ENCODE measurements at places on chromosomes 4 and X. TPM values are rescaled to one million over a fixed set of nuclear protein-coding genes. Genes with fewer than 3 reads are reported as not detected.

Gene UBL4A
- 195 TPM for total RNA-seq

Gene POLN
- total RNA-seq = 0.31 TPM

Gene MND1
- 3.9 TPM for total RNA-seq

Gene ATP2B3
- total RNA-seq = not detected

Gene PAGE2
- total RNA-seq = not detected

Gene TLR3
- total RNA-seq = 2.3 TPM

Gene ZNF280C
- total RNA-seq = 0.99 TPM

Gene THAP9
- total RNA-seq = 3.4 TPM

Gene PIR
- 9.8 TPM for total RNA-seq

DNA sequence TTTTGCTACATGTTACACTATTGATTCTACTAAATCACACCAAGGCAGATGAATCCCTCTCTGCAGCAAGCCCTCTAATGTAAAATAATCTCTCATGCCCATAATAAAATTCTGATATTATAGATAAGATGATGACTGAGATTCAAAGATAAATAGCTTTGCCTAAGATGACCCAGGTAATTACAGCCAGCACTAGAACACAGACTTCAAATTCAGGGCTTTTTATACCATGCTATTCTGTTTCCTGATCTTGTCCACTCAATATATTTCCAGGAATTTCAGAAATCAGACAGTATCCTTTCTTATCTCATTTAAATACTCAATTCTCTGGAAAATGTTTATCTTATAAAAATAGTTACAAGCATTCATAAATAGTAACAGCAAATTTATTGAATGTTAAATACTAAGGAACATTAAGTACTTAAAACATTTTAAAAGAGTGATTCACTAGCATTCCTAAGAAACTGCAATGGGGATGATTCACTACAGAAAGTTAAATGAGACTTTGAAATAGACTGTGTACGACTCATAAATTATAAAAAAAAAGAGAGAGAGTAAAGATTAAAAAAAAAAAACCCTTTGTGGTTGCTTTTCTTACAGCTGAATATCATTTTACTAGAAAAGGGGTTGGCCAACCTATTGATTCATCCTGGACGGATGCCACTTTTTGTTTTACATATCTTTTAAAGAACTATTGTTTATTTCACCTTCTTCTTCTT, 45.8 kb upstream of the IL21 start:
- peak; percentile 17 for DNase-seq

DNA sequence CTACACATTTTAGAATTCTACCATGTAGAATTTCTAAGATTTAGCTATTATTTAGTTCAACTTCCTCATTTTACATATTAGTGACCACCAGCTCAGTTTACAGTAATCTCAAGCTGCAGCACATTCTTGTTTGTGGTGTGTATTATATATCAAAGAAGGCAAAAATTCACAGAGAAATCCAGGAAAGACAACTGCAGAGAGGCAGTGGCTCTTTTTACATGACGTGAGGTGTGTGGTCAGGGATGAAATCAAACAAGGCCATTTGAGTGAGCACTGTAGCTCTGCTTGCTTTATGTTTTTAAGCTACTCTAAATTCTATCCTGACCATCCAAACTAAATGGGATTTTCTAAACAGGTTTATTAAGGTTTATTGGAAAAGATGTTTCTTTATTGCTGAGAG, 71.1 kb downstream of the COL25A1 start:
- no peak for DNase-seq

GRCh38 chr4:104416725-104417356, 77.9 kb downstream of the CXXC4 start:
- DNase-seq = peak; percentile 48

DNA sequence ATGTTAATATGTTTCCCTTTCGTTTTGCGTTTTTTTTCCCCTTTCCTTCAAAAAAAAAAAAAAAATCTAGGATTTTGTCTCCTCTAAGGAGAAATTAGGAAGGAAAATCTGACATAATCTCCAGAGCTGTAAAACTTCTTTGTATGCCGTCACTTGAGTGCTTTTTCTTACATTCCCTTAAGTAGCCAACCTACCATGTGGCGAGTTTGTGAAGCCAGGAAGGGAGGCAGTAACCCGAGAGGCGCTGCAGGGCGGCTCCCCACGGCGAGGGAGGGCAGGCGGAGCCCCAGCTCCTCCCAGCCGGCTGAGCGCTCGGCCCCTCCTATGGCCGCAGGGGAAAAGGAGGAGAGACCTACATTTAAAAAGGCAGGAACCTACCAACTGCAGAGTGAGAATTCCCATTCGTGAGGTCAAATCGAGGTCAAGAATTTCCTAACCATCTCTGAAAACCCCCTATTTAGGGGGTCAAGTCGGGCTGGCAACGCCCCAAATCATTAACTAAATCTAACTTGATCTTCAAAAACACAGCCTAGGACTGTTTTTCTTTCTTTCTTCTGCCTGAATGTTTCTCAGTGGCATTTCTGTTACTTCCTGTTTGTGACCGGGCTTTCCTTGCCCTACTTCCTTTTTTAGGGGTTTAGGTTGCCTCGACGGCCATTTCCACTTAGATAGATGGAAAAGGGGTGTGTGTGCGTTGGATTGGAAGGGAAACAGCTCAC, 345.1 kb upstream of the KLF3 start:
- DNase-seq = peak; percentile 92

- DNase-seq = no peak
These were observed 79.9 kb downstream of the AMOT start for GRCh38 chrX:112760697-112761096.

DNA sequence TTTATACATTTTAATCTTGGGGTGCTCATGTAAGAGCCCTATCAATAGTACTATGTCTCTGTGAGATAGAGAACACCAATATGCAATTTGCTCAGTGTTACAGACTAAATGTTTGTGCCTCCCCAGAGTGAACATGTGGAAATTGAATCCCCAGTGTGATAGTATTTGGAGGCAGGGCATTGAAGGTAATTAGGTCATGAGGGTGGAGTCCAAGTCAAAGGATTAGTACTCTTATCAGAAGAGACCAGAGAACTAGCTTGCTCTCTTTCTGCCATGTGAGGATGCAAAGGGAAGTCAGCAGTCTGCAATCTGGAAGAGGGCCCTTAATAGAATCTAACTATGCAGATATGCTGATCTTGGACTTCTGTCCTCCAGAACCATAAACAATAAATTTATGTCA, 1317.0 kb downstream of the STIM2 start:
- DNase-seq = no peak

DNA sequence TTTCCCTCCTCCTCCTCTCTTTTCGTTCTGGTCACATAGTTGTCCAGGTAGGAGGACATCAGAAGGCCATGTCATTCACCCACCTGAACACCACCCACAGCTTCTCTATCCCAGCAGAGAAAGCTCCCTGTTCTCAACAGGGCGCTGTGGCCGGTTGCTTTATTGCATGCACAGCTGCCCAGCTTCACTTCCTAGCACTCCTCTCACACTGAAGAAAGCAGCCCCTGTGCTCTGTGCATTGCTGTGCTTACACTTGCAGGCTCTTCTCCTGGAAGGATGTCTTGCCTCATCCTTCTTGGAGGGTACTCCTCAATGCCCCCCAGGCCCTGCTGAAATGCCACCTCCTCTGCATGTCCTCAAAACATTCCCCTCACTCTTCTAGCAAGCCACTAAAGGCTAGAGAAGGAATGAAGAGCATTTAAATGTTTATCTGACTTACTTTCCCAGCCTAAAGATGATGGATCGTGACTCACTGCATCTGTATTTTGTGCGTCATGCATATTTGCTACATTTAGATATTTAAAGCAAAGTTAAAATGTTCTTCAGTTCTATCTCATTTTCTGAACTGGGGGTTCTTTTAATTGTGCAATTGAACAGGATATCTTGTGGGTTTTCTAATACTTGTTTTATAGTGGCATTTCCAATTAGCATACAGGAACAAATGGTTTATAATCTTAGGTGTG, 186.4 kb upstream of the PUDP start:
- DNase-seq = no peak

DNA sequence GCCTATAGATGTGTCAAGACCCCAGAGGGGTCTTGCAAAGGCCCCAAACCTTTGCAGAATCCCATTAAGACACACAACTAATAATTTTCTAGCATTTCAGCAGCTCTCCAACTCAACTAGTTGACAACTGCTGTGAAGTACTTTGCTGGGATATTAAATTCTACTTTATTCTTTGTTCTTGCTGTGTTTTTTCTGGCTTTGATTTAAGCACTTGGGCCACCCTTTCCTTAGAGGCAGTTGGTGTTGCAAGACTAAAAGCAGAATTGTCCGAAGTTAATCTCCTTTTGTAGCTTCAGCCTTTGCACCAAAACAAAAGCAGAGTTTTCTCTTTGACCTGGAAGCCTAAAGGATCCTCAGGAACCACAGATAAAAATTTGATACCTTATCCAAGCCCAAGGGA, 353.1 kb upstream of the CLNK start:
- DNase-seq = no peak

DNA sequence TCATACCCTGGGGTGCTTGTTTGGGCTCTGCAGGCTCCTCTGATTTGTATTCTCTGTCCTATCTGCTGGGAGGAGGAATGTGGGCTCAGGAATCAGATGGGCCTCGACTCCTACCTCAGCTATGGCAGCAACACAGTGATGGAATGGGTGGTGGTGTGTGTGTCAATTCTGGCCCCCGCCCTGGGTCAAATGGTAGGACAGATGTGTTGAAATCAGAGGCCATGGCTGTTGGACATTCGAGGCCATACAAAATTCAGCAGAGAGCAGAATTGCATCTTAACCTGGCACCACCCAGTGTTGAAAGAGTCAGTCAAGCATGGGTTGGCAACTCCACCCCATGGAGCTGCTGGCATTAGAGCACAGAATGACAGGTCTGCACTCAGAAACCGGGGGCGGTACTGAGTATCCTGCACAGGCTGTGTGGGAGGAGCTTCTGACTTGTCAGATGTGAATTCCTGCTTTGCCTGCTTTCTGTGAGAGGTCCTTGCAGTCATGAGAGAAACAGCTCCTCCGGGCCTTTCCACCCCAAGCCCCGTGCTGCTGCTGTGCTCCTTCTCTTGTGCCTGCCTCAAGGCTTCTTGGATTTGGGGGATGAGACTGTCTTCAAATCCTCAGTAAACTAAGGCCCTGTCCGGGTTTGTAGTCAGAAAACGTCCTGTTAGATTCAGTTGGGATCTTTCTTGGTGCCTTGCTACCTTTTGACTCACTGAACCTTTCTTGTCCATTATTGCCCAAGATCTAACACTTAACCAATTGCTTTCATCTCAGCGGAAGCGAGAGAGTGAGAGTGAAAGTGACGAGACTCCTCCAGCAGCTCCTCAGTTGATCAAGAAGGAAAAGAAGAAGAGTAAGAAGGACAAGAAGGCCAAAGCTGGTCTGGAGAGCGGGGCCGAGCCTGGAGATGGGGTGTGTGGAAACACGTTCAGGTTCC, 13.0 kb downstream of the DKC1 start:
- DNase-seq = peak; percentile 31

GRCh38 chrX:11764602-11765067, 6.6 kb downstream of the MSL3 start:
- no peak for DNase-seq

DNA sequence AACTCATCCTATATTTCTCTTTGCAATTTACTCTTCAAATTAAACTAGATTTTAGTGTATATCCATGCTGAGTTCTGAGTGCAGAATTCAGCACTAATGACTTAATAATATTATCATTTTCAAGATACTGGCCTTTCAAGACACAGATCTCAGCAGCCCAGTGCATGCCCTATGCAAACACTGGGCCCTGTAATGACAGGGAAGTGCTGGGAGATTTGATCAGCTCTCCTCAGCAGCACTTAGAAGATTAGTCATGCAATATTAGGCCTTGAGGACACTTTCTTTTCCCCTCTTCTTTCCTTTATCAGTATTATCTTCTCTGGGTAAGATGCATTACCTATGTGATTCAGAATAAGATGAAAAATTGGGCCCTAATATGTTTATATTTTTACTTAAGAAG, 207.1 kb downstream of the PPP3CA start:
- no peak for DNase-seq

- no peak for DNase-seq
These were observed 165.6 kb downstream of the SH3KBP1 start for GRCh38 chrX:19721726-19722370.

DNA sequence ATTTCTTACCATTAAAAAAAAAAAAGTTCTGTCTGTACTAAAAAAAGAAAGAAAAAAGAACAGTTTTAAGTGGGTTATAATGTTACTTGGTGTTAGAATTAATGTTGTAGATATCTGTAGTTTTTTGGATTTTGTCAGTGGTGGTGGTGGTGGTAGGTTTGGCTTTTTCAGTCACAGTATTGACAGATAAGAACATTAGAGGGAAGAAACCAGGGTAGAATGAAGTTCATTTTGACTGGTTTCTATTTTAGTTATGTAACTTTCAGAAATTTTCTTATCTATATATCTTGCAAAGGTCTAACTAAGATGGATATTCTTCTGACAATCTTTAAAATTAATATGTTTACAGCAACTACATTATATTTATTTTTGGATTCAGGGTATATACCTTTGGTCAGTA, 105.4 kb downstream of the FBXW7 start:
- DNase-seq = no peak

DNA sequence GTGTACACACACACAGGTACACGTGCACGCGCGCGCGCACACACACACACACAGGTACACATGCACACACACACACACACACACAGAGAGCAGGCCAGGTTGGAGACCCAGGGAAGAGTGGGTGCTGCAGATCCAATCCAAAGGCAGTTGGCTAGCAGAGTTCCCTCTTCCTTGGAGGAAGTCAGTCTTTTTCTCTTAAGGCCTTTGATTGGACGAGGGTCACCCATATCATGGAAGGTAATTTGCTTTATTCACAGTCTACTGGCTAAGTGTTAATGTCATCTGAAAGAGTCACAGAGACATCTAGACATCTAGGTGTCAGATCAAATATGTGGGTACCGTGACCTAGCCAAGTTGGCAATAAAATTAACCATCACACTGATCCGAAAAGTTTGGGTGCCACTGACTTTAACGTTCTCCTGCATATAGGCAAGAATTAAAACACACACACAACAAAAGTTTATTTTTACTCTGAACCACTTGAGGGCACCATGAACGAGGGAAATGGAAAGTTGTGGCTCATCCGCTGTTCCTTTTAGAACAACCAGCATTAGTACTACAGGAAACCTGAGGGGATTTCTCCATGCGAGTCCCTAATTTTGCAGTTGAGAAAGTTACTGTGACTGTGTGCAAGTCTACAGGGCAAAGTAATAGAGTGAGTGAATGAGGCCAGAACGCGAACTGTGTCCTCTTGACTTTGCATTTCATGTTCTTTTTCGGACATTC, 66.0 kb upstream of the STOX2 start:
- DNase-seq = peak; percentile 14

- DNase-seq = no peak
These were observed 101.2 kb upstream of the KLF3 start for GRCh38 chr4:38562751-38563198.

- DNase-seq = peak; percentile 18
These were observed 2.0 kb downstream of the BCOR start for GRCh38 chrX:40095583-40096394.

DNA sequence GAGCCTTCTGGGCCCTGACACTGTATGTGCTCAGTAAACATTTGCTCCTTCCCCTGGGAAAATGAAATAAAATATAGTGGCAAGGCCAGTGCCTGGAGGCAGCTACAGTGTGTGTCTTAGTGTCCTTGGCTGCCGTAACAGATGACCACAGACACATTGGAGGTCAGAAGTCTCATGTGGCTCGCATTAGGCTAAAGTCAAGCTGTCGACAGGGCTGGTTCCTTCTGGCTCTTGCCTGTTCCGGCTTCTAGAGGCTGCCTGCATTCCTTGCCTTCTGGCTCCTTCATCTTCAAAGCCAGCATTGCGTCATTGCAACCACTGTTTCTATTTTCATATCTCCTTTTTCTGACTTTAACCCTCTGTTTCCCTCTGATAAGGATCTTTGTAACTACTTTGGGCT, 83.6 kb upstream of the STX18 start:
- DNase-seq = no peak

GRCh38 chrX:6052111-6052745, 176.4 kb downstream of the NLGN4X start:
- no peak for DNase-seq

GRCh38 chrX:136183172-136183571, 35.8 kb downstream of the FHL1 start:
- DNase-seq = no peak

Measured in HT-29 (cell line).